ENCODE measurements at places on chromosomes 5 and 9.
A peak's percentile ranks its signal among the peaks of the same experiment; 100 is the strongest.

DNA sequence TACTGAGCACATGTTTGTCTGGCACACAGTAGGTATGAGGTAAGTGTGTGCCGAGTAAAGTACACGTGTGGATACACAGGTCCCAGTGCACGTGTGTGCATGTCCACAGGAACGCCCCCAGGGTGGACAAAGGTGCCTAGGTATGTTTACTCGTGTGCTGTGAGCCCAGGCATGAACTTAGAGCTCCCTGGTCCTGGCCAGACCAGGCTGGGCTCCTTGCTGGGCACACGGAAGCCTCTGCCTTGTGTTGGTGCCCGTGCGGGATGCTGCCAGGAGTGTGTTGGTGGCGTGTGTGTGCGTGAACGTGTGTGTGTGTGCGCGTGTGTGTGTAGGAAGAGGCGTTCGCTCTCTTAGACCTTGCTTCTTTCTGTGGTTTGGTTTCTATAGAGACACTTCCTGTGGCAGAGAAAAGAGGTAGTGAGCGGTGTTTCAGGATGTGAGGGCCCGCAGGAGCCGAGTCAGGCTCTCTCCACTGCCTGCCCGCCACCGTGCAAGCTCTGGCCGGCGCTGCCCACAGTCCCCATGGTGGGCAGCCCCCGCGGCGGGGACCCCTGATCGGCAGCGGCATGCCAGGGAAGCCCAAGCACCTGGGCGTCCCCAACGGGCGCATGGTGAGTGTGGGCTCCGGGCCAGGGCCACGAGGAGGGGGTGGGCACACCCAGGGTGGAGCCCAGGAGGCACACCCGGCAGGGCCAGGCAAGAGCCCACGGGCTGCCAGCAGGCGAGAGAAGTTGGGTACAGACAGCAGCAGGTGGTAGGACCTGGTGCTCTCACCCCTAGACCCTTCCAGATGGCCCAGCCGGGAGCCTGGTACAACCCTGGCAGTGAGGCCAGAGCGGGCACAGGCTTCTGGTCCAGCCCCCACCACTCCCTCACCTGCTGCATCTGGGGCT is at the start of gene RGS14:
RGS14 (plus strand) TSS at position 466 of the 893 bp plus-strand sequence; CDS start at position 567, 101 bp downstream.
- peak; percentile 73 for DNase-seq

- no peak for DNase-seq
Measured at GRCh38 chr9:99602854-99603253, 218.8 kb upstream of the NR4A3 start.

- no peak for DNase-seq
Measured at GRCh38 chr9:111603041-111603440, 3.6 kb upstream of the PTGR1 start.

- DNase-seq: no peak
Measured at GRCh38 chr5:93246090-93246855, 334.7 kb downstream of the NR2F1-AS1 start.

- DNase-seq: no peak
Measured at GRCh38 chr5:36272136-36272690, 29.5 kb downstream of the RANBP3L start.

- no peak for DNase-seq
Measured at GRCh38 chr5:83277953-83278352, 193.6 kb upstream of the VCAN start.

DNA sequence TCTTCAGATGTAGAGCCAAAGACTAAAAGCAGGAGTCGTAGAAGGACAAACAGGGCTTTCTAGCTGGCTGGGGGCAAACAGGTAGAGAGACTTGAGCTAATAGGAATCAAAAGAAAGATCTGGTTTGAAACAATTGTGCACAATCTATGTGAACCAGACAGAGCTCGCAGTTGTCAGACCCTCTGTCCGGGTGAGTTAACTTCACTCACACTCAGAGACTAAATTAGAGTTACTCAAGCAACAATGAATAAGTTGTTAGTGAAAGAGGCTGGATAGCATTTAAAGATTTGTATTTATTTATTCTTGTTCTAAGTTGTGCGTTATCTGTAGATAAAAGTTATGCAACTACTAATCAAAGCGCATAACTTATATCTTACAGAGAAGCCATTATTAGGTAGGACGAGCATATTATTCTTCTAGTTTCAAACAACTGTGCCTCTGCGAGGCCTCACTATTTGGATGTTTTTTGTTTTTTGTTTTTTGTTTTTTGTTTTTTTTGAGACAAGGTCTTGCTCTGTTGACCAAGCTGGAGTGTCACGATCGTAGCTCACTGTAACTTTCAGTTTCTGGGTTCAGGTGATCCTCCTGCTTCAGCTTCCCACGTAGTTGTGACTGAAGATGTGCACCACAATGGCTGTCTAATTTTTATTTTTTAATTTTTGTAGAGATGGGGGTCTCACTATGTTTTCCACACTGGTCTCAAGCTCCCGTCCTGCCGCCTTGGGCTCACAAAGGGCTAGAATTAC is 13.2 kb upstream of the LNPEP start:
- DNase-seq: no peak

- DNase-seq: no peak
Measured at GRCh38 chr5:87099291-87099839, 168.3 kb upstream of the RASA1 start.

DNA sequence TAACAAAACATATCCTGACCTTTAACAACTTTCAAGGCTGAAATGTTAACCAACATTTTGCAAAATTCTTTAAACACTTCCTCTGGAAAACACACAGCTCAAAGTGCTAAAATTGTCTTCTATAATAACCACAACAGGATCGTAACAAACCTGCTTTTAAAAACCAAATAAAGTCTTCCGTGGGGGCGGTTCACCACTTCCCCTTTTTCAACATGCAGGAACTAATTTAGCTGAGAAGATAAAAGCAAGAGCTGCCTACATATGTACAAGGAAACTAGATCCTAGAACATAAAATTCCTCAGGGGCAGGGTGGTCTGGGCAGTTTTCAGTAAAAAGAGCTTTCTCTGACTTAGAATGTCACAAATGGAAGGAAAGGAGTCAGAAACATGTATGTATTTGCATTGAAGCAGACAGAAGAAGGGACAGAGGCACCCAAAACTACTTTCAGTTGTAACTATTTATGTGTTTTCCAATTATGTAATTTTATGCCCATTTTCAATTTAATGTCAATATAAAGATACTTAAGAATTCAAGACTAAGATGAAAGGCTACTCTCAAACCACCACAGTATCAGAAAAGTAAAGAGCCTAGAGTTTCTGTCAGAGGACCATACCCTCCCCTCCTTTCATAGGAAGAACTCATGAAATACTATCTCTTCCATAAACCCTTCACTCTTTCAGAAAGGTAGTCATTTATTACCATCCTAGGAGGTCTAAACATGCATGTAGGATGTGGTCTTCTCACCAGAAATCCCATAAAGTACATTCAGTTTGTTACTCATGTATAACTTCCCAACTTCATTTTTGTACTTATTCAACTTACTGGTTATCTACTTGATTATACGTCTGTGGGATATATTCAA is 185.9 kb upstream of the RASA1 start:
- DNase-seq: peak; percentile 47

DNA sequence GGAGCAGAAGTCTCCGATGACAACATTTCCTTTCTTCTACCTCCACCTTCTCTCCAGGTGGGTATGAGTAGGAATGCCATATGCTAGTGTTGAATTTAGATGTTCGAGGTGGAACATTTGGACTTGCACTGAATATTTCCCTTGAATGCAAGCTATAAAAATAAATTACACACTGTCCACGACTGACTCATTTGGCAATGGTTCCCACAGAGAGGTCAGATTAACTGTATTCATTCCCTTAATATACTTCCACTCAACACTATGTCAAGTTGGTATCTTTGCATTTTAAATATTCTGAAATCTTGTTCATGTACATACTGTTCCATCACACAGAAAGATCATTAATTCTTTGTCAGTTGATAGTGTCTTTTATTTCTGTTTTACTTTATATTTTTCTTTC is 222.6 kb upstream of the PIK3R1 start:
- DNase-seq: no peak

GRCh38 chr9:100720922-100721321 is 143.0 kb downstream of the CAVIN4 start:
- DNase-seq: no peak
